Chondrocyte (in vitro differentiated cells): ENCODE measurements at places on chromosomes 2 and 18.

DNA sequence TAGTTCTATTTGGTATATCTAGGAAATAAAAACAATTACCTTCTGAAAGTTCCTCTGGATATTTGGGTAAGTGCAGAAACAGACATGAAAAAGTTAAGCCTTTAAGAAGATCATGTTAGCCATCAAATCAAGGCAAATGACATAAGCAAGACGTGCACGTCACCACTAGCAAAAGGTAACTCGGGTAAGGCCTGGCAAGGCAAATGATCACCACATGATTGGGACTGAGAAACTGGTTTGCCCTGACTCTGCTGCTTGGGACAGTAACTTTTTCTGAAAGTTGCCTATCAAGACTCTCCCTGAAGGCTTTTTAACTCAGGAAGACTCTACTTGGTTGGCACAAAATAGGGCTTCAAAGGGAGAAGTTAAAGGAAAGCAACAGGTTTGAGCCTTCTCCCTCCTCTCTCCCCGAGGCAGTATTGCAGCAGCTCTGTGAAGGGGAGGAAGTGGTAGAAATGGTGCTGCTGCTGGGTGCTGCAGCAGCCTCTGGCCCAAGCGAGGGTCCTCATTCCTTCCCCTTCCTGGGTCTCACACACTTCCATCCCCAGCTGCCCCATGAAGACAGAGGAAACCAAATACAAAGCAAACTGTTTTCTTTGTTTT lies 17.1 kb upstream of the TMEM237 start:
- DNase-seq = no peak

- DNase-seq = no peak
Measured at GRCh38 chr2:69639266-69639665, 4.3 kb downstream of the AAK1 start.

DNA sequence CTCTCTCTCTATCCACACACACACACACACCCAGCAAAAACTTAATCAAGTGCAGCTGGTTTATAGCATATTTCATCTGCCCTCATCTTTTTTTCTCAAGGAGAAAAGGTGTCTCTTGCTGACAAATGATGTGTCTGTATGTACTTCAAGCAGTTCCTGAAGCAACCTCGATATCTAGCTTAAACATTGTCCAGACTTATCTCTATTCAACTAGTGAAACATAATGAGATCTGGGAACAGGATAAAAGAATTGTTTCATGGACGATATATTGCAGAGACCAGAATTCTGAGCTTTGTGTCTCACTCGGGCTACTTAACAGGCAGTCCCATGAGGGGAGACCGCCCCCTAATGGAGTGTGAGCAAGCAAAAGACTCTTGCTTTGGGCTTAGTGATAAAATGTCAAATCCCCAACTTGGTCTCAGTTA lies 929.2 kb upstream of the SOX11 start:
- DNase-seq = no peak

GRCh38 chr2:46723346-46723745 lies 192.3 kb downstream of the MCFD2 start:
- DNase-seq = no peak

- no peak for DNase-seq
Measured at GRCh38 chr18:23950644-23951043, 63.9 kb upstream of the TTC39C start.

DNA sequence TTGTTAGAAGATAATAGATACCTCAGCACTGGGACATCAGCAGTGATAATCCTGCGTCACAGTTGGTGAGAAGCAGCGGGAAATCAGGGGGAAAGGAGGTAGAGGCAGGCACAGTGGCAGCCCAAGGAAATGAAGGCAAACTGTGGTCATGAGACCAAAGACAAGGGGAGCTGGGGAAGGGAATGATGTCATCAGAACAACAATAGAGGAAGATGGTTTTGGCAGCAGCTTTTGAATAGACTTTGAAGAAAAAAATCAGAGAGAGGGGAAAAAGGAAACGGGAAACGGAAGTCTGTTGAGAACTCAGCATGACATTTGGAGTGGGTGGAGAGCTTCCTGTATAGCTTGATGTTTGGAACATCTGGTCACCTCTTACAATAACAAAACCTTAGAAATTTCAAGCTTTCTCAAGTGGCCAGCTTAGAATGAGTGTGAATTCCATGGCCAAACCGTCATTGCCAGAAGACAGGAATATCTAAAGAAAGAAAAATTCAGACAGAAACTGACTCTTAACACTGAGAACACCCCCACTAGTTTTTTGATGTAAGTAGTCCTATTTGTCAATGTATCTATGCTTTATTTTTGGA lies 18.4 kb upstream of the YES1 start:
- DNase-seq = no peak

GRCh38 chr2:58900246-58901027 lies 659.3 kb upstream of the FANCL start:
- no peak for DNase-seq

GRCh38 chr2:176507786-176508185 lies 238.5 kb downstream of the MTX2 start:
- no peak for DNase-seq

DNA sequence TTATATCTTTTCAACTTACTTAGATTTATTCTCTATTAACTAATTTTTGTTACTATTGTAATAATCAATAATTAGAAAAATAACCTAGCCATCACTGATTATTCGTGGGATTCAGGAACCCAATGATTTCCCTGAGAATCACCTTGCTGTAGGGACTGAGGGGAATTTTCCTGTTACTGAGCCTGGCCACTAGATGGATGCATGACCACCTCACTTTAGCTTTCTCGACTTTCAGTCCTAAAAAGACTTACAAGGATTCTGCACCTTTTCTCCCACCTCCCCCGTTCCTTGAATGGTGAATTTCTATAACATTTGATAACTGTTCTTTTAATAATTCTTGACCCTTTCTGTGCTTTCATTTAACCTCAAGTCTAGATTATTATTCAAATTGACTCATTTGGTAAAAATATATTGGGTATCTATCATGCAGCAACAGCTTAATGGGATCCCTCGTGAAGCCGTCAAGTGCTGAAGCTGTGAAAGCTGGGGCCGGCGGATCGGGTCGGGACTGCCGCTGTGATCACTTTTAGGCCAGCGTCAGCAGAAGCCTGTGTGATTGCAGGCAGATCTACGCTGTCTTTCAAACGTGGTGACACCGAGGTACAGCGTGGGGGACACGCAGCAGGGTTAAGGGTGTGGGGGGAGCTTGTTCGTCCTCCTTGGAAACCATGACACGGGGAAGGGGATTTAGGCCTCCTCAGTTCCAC lies 38.8 kb upstream of the TMEM18 start:
- no peak for DNase-seq

DNA sequence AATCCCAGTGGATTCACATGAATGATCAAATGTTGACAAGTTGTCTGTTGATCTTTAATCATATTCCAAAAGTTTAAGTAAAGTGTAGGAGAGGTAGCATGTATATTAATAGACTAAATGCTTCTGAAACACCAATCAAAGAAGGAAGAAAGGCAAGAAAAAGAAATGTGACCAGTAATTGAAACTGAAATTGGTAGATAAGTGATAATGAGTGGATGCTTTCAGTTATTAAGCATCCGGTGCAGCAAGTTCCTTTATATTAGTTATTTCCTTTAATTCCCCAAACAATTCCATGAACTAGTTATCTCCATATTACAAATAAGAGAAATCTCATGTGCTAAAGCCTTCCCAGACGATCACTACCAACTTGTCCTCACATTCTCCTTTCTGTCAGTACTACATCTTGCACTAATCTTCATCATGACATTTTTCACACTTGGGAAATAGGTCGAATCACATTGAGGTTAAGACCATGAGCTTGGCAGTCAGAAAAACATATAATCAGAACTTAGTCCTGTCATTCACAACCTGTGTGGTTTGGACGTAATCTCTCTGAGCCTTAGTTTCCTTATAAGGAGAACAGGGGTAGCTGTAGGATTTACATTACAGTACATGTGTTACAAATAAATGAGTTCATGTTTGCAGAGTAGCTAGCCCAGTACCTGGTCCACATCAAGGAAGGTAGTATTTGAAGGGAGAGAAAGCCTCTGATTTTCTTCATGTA lies 182.1 kb downstream of the NOL4 start:
- DNase-seq = no peak

DNA sequence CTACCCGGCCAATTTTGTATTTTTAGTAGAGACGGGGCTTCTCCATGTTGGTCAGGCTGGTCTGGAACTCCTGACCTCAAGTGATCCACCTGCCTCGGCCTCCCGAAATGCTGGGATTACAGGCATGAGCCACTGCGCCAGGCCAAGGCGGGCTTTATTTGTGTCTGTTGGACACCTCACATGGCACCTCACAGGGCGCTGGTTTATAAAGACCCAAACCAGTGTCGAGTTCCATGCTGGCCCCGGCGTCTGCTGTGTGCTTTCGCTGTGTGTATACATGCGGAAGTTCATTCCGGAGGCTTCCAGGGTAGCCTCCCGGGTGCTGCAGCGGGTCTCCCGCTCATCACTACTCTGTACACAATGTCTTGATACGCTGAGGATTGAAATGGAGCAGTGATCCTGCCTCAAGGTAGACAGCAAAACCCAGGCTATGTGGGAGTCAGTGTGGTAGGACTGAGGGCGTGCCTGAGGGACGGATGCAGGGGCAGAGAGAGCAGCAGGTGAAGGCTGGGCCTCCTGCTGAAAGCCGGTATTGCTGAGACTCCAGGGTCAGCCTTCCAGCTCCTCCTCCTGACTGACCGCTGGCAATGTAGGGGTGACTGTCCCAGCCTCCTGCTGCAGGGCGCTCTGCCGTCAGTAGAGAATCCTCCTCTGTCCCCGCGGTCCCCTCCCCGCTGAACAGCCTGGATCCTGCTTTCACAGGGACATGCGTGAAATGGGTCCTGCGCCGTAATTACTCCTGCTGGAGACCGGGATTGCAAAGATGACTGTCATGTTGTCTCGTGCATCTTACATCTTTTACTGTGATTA lies 22.7 kb downstream of the LDLRAD4 start:
- DNase-seq = no peak

GRCh38 chr2:196307775-196308305 lies 136.5 kb upstream of the STK17B start:
- DNase-seq = no peak

DNA sequence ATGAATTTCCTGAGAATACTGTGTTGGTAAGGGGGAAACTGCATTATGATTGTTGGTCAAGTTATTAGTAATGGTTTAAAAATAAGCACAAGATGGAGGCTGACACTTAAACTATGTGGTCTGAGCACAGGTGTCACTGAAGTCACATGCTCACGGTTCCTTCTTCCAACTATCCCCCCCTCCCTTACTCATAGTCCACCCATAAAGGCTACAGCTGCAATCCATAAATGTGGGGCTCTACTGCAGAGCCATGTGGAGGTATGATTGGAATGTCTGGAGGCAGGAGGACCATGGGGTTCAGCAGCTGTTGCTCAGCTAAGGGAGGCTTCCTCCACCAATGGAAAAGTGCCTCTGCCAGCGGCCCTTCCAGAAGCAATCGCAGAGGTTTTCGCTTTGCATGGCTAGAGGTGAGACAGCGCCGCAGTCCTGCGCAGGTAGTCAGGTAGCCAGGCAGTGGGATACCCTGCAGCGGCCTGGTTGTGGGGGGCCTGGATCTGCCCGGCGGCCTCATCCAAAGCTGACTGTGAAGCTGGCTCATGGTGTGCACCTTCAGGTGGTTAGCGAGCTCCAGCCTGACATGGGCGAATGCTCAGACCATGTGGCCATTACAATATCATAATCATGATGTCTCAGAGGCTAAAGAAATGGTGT lies 249.6 kb downstream of the DCDC2C start:
- no peak for DNase-seq

- no peak for DNase-seq
Measured at GRCh38 chr18:51802569-51803428, 537.2 kb upstream of the DCC start.

GRCh38 chr2:235614900-235615712 lies 121.3 kb downstream of the AGAP1 start:
- no peak for DNase-seq

- DNase-seq = no peak
Measured at GRCh38 chr2:133574620-133575019, 6.4 kb upstream of the NCKAP5 start.

DNA sequence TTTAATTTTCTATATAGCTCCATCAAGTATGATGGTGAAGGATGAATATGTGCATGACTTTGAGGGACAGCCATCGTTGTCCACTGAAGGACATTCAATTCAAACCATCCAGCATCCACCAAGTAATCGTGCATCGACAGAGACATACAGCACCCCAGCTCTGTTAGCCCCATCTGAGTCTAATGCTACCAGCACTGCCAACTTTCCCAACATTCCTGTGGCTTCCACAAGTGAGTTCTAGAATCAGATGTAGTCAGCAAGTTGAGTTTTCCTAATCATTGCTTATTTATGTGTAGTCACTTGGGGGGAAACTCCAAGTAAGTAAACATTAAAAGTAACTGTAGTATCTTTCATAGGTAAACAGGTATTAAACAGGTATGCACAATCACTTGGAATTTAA lies 24.8 kb downstream of the SMAD4 start:
- DNase-seq = no peak

DNA sequence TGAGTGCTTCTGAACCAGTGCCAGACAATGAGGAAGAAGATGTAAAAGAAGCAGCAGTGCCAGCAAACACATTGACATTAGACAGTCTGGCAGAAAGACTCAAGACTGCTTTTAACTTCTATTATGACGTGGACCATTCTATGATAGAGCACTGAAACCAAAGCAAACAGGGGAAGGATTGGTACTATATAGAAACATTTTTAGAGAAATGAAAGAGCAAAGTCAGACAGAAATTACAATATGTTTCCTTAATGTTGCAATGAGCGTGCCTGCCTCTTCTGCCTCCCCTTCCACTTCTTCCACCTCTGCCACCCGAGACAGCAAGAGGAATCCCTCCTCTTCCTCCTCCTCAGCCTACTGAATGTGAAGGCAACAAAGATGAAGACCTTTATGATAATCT lies 39.7 kb downstream of the DHX57 start:
- no peak for DNase-seq

DNA sequence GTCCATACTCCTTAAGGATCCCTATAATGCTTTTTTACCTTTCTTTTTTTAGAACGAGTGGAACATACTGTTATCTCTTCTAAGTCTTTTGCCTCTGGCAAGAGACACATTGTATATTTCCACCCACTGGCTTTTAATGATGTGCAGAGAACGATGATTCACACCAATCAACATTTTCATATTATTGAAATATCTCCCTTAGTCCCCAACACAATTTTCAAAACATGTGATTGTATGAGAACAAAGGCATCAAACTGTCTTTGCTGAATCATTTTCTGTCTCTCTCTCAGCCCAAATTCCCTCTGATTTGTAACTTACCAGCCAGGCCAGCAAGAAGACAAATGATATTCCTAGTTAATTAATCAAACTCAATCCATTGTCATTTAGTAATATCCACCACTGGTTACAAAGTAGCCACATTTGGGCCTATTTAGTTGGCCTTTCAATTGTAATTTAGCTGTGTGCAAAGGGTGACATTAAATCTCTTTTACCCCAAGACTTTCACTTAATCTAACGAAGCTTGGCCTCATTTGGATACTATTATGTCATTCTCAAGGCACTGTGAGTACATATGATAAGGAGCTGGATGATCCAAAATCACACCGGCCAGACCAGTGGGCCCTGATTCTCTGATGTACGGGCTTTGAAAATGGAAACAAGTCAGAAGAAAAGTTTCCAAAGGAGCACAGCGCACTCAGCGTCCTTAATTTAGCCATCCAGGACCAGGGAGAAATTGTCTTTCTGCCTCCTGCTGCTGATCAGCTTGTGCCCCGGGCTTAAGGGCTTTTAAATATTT lies 185.1 kb downstream of the SCG2 start:
- DNase-seq = no peak
